Stimulated activated CD8-positive, alpha-beta memory T cell treated with anti-CD3 and anti-CD28 coated beads, Interleukin-7, amount 100 ng/mL, for 48 hours (primary cell): ENCODE measurements at places on chromosomes 4 and X.

GRCh38 chrX:630612-631496 is at the start of gene SHOX:
TSS of gene SHOX (plus strand) at chrX:630791. CDS start at chrX:630898, 107 bp downstream.
- no peak for DNase-seq

- no peak for DNase-seq
These were observed 75.3 kb downstream of the DCUN1D4 start for GRCh38 chr4:51918251-51918650.

DNA sequence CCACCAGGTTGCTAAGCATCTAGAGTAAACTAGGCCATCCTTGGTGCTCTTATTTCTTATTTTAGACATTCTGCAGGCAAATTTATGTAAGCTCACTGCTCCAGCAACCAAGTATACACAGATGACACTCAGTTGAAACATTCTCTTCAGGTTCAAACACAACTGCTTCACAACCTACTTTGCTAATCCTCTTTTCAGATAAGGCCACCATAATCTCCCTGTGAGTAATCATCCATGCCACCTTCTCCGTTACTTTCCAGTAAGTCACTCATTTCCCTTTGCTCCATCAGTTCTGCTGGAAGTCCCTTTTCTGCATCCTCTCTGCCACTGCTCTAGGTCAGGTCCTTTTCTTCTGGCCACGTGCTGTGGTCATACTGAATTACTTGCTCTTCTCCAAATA is 120.2 kb upstream of the WDFY3 start:
- no peak for DNase-seq

DNA sequence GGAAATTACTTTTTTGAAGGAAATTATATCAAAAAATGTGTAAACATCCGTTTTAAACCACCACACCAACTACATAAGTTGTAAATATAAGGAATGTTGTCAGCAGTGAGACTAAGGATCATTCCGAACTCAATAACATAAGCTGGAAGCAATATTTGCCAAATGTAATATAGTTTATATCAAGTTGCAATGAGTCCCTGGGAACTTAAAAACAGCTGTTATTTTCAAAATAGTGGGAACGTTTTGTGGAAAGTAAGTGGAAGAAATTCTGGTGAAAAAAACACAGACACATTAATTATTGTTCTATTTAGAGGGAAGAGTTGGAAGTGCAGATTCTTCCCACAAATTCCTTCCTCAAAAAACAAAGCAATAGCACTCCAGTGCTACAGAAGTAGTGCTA is 444.3 kb downstream of the NAP1L3 start:
- no peak for DNase-seq

DNA sequence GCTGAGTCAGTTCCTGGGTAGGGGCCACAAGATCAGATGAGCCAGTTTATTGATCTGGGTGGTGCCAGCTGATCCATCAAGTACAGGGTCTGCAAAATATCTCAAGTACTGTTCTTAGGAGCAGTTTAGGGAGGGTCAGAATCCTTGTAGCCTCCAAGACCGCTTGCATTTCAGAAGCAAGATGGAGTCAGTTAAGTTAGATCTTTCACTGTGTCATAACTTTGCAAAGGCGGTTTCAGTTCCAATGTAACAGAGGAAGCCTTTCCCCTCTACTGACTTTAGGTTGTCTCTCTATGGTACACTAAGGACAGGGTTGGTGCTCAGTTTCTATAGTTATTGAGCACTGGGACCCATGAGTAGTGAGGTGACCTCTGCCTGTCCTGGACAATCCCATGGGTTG is 127.3 kb upstream of the WDR1 start:
- DNase-seq = no peak

- no peak for DNase-seq
These were observed 8.0 kb upstream of the ODAPH start for GRCh38 chr4:75547647-75548387.

GRCh38 chr4:139689093-139689722 is 23.6 kb downstream of the MGST2 start:
- no peak for DNase-seq

DNA sequence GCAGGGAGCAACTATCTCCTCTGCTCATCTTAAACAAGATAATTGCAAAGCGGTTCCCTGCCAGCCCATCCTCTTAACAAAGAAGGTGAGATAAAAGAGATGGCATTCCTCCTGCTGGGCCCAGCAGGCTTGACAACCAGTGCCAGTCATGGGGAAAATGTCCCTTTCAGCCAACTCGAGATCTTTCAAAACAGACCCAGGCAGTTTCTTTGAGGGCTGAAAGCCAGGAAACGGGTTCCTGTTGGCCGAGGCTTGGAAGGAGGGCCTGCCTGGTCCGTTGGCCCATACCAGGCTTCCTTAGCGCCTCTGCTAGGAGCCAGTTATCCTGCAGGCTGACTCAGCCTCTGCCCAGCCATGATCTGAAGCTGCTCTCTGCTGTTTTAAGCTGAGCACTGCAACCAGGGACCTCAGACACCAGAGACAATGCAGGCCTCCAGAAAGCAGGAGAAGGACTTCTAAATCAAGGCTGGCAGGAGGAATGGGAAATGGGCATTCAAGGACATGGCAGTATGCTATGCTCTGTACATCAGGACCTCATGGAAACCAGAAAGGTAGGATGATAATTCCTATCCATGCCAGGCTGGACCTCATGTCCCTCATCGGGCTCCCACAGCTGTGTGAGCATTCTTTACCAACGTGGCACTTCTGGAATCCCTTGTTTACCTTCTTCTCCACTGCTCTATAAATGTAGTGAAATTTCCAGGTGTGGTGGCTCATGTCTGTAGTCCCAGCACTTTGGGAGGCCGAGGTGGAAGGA is 42.4 kb upstream of the SLC2A9 start:
- no peak for DNase-seq

- no peak for DNase-seq
These were observed 13.4 kb upstream of the ADH4 start for GRCh38 chr4:99157478-99157935.

DNA sequence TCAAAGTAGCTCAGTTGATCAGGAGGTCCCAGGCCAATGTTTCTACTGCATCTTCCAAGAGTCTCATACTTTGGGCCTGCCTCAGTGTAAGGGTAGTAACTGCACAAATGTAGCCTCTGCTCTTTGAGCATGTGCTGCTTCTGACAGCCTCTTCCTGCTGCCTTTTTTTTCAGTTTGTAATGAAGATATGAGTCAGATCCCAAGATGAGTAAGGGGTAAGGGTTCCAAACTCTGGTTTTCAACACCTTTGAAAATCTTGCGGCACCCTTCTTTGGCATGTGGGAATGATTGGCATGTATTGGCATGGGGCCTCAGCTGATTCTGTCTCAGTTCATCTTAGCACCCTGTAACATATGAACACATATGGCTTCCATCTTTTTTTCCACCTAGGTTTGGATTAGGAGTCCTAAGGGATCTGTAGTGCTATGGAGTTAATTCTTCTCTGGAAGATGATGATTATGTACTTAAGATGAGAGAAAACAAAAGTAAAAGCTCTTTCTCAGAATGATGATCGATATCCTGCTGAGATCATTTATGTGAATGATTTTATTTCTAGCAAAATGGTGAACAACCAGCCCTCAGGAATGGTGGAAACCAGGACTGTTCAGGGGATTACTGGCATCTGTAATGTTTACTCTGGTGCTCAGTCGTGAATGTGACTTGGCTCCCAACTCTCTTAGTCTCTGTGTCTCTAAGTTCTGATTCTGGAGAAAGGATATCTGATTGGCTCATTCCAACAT is 118.7 kb upstream of the PRPS2 start:
- no peak for DNase-seq

- no peak for DNase-seq
These were observed 1.2 kb downstream of the MSMO1 start for GRCh38 chr4:165328708-165329107.

GRCh38 chrX:139120760-139121159 is 409.2 kb upstream of the FGF13 start:
- DNase-seq = no peak

- no peak for DNase-seq
These were observed 513.7 kb downstream of the RPA4 start for GRCh38 chrX:97397371-97397770.

GRCh38 chr4:98567611-98568010 is 90.8 kb downstream of the TSPAN5 start:
- no peak for DNase-seq

GRCh38 chrX:122591546-122591945 is 592.5 kb upstream of the GRIA3 start:
- no peak for DNase-seq

GRCh38 chrX:45300638-45301037 is 100.0 kb upstream of the DIPK2B start:
- DNase-seq = no peak

DNA sequence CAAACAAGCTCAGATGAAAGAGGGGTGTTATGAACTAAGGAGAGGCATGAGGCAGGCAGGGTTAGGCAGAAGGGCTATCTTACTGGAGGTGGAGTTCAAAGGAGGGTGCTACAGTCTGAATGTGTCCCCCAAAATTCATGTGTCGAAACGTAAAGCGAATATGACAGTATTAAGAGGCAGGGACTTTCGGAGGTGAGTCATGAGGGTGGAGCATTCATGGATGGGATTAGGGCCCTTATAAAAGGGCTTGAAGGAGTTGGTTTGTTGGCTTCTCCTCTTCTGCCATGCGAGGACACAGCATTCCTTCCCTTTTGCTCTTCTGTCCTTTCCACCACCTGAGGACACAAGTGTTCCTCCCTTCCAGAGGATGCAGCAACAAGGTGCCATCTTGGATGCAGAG is 22.9 kb downstream of the APLN start:
- DNase-seq = no peak

DNA sequence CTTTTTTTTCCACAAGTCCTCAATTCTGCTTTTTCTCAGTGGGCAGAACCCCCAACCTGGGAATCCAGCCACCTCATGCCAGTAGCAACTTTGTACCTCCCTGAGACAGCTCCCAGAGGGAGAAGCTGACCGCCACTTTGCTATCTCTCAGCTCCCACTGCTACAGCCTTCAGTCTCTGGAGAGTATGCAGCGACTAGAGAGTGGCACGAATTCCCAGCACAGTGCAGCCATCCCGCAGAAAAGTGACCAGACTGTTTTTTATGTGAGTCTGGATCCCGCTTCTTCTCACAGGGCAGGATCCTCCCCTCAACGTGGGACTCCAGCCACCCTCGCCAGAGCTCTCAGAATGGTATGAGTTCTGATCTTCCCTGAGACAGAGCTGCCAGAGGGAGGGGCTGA is 1234.6 kb downstream of the FAM133A start:
- no peak for DNase-seq

GRCh38 chr4:144683516-144683915 is 37.6 kb downstream of the HHIP start:
- DNase-seq = no peak

- DNase-seq = no peak
These were observed 531.5 kb downstream of the ANKRD50 start for GRCh38 chr4:124181039-124181438.

GRCh38 chrX:44580466-44580865 is 37.8 kb upstream of the FUNDC1 start:
- no peak for DNase-seq

- no peak for DNase-seq
These were observed 2.1 kb downstream of the BRWD3 start for GRCh38 chrX:80807606-80807991.

DNA sequence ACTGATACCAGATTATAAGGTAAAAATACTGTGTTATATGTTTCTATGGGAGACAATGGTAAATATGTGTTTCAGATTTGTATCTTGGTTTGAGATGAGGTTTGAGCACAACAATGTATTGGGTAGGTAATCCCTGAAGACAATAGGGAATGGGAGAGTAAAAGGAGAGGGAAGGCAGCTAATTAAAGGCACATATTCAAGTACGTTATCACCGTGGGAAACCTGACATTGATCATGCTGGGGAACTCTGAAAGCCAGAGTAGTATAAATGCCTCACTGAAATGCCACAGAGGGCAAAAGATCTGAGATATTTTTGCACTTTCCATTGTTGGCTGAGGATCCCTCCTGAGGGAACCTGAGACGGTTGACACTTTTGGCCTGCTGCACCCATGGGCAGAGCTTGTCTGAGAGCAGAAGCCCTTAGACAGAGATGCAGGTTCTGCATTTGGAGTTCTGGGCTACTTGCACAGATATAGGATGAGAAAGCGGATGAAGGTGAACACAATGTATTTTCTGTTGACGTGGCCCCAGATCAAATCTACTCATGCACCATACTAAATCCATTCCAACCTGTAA is 506.7 kb downstream of the PCDH18 start:
- DNase-seq = no peak

GRCh38 chr4:46081674-46082073 is 42.2 kb downstream of the GABRG1 start:
- no peak for DNase-seq

- no peak for DNase-seq
These were observed 10.5 kb downstream of the ACSL1 start for GRCh38 chr4:184815046-184815877.

DNA sequence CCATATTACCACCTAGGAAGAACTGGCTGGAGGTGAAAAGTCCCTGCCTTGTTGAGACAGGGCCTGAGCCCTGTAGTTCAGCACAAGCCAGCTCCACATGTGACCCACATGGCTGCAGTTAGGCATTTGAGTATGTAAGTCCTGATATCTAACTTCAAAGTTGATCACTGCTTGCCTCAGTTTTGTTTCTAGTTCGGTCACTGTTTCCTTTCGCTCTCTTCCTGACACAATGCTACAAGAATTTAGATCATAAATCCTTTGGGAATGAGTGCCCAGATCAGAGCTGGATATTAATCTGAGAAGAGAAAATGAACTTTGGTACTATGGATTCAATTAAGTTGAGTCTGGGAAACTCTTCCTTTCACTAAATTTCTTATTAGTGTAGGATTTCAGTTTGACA is 48.4 kb downstream of the AKAP4 start:
- no peak for DNase-seq

DNA sequence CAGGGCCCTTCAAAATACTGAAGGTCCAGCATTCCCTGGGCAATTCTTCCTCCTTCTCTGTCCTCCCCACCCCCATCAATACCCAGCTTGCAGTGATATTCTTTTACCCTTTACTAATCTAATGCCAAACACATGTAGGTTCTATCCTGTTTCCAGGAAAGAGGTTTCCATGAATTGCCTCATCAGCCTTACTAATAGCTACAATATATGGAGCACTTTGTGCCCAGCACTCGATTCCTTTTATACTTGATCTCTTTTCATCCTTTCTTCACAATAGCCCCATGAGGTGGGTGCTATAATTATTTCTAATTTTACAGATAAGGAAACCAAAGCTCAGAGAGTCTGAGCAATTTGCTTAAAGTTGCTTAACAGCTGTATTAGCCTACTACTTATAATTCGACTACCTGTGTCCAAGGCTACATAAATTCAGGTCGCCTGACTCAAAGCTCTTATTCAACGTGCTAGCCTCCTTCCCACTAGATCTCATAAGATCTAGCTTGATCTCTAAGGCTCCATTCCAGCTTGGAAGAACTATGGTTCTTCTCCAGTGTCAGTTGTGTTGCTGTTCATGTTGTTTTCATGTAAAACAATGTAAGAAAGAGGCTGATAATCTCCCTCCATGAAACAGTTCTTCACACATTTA is 229.6 kb upstream of the PGRMC2 start:
- no peak for DNase-seq

GRCh38 chrX:53184836-53185235 is 40.2 kb downstream of the KDM5C start:
- no peak for DNase-seq

- no peak for DNase-seq
These were observed 114.8 kb downstream of the REELD1 start for GRCh38 chr4:146329050-146329716.
